ENCODE measurements at places on chromosomes 2 and 18.
A peak's percentile ranks its signal among the peaks of the same experiment; 100 is the strongest.

GRCh38 chr2:236176417-236176816, 8.2 kb upstream of the GBX2 start:
- DNase-seq = peak; percentile 22

- no peak for DNase-seq
Observed at GRCh38 chr2:71798266-71799012, 345.1 kb downstream of the DYSF start.

- peak; percentile 31 for DNase-seq
Observed at GRCh38 chr2:183522489-183523266, 398.4 kb downstream of the NUP35 start.

DNA sequence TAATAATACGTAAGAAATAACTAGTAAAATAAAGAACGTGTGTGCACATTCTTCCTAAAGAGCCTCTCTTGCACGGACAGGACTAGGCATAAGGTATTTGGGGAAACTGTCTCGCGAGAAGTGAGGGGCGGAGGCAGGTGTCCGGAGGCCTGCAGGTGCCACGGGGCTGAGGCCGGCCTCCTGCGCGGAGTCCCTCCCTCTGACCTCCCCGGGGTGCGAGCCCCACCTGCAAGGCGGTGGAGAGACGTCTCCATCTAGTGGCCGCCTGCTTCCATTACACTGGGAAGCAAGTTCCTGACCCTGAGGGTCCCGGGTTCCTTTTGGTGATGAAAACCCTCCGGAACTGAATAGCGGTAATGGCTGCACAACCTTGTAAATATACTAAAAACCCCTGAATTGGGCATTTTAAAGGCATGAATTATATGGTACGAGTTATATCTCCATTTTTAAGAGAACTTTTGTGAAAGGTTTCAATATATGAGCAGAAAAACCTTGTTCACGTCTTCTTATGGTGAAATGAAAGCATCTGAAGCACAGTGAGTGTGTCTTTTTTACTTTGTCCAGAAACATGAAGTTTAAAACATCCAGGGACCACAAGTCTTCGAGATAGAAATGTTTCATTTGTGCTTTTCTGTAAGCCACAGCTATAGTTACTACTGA, 35.5 kb upstream of the CTDP1 start:
- peak; percentile 39 for DNase-seq

DNA sequence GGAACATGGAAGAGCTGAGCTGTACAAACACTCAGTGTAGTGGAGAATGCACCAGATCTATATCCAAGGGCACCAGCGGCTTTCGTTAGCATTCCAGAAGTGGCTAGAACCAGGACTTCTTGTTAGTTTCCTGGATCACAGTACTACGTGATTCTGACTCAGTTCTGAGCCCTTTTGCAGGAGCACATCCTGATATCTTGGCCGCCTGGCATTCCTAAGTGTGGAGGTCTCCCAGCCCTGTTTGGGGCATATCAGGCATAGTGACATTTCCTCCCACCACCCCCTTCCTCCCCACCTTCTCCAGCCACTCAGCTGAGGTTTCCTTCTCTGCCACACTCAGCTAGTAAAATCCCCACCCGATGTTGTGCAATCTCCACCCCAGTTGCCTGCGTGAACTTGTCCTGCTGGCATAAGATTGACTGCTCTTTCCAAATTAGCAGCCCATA, 63.4 kb downstream of the BMP10 start:
- no peak for DNase-seq

DNA sequence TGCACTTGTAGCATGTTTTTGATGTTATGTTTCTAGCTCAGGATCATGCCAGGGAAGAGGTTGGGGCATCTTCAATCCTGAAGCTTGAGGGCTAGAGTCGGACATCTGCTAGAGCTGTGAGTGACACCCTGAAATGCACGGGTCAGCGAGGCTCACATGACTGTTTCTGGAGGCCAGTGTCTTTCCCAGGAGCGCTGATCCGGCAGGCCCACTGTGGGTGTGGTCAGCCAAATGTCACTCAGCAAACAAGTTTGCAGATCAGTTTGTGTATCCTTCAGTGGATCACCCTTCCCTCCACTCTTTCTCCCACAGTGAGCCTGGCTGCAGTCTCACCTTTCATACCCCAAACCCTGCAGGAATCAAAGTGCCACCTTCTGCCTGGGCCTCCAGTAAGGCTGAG, 23.0 kb upstream of the ARHGEF4 start:
- no peak for DNase-seq

DNA sequence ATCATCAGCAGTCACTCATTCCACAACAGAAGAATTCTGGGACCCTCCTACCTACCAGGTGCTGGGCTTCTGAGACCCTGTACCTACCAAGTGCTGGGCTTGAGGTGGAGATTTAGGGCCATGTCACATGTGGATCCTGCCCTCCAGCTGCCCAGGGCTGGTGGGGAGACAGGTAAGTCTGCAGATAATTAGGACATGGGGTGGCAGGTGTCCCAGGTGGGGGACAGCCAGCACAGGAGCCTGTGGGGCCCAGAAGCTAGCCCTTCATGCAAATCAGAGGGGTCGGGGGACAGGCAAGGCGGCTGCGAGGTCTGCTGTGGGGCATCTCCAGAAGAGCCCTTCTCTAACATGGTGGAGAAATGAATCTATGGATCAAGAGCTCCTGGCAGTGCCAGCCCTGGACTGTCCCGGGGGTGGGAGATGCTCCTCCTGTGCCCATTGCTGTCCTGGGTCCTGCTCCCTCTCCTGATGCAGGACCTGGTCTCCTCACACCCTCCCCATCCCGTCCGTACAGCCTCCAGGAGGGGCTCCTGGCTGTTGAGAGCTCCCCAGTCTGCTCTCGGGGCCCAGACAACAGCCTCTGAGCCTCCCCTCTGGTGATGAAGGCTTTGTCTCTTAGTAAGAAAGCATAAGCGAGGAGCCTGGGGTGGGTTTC, 106.3 kb upstream of the GLI2 start:
- no peak for DNase-seq

GRCh38 chr18:44683556-44683955, 2.9 kb downstream of the SETBP1 start:
- DNase-seq = peak; percentile 48

DNA sequence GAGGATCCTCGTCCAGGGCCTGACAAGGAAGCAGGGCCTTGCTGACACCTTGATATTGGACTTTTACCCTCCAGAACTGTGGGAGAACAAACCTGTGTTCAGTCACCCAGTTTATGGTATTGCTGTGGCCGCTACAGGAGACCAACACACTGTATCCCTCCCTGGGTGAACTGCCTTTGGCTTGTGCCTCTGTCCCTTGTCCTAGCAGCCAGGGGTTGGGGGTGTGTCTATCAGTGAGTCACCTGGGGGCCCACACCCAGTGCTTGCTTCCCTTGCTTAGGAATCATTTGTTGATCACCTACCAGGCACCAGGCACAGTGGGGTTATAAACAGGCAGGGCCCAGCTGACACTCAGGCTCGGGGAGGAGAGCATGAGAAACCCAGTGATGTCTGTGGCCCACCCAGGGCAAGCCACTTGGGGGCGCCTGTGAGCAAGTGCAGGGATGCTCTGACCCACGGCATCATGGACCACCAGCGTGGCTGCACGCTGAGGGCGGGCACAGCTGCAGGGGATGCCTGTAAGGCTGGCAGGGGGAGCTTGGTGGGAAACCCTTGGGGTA, 17.1 kb downstream of the TMEM185B start:
- DNase-seq = no peak

- DNase-seq = no peak
Observed at GRCh38 chr2:122138561-122138960, 383.1 kb downstream of the TSN start.

DNA sequence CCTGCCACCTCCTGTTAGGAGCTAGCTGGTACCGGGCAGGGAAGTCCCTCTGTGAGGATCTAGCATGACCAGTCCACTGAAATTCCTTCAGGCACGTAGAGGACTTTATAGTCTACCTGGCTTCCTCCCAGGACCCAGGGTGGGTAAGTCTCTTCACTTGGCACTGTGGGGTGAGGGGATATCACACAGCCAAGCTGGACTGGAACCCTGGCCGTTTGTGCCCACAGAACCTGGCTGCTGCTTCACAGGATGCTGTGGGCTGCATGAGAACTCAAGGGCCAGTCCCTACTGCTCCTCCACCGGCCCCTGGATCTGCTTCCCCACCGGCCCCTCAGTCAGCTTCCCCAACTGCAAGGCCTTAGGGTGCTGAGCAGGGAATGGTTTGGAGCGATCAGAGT, 35.8 kb downstream of the HS1BP3 start:
- no peak for DNase-seq

- DNase-seq = no peak
Observed at GRCh38 chr2:31555967-31556706, 24.6 kb downstream of the SRD5A2 start.

DNA sequence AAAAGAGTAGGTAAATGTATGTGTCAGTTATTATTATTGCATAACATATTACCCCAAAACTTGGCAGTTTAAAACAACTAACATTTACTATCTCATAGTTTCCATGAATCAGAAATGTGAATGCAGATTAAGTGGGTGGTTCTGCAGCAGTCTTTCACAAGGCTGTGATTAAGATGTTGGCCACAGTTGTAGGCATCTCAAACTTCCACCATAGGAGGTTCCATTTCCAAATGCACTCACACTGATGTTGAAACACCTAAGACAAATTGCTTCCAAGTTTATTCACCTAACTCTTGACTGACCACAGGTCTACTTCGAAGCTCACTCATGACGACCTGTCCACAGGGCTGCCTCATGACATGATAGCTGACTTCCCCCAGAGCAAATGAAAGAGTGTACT, 360.8 kb downstream of the GRB14 start:
- peak; percentile 4 for DNase-seq

DNA sequence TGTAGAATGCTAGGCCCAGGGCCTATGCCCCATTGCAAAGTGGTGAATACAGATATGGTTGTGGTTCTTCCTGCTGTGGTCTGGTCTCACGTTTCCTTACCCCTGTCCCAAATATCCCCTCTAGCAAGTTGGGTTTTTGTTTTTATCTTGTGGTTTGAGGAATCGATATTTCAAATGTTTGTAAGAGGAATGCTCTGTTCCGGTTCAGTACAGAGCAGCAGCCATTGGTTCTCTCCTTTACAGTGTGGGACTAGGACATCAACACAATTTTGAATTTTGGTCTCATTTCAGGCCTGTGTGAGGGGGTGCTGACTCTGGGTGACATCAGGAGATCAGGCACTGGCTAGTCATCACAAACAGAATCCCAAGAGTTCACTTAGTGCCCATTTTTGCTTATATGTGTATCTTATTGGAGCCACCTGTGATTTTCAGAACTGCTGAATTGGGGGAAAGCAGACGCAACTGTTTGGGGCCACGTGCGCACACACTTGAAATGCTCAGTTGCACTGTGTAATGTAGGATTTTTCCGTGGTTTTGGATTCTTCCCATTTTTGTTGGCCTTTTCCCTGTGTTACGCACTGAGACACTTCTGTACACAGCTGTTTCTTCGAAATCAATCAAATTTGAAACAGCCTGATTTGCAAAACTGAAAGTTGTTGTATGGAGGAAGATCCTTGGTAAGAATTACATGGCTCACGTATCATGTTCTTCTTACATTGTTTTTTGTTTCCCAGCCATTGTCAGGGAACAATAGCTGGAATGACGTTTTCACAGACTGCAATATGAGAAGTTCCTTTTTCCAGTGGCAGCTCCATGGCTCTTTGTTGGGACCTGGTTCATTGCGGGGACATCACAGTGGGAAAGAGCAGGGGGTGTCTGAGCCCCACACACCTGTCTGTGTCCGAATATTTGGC, 8.6 kb downstream of the SH3BP4 start:
- DNase-seq = peak; percentile 71

GRCh38 chr2:168034616-168035015, 212.8 kb downstream of the STK39 start:
- DNase-seq = no peak

- DNase-seq = peak; percentile 37
Observed at GRCh38 chr2:163662141-163662780, 73.5 kb downstream of the FIGN start.

DNA sequence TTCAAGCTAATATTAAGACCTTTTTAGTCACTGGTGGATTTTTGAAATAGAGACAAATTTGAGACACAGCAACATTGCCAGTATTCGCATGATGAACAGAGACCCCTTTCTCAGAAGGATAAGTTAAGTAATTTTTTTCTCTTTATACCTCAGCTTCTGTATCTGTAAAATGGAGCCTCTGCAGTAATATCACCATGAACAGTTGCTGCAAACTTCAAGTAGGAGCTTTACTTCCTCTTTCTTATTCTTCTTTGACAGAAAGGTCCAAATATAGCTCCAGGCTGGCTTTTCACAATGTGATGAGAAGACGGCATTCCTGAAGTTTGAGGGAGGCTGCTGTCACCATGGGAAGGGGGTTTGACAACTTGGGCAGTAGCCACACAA, 158.7 kb downstream of the TDRD15 start:
- DNase-seq = no peak

DNA sequence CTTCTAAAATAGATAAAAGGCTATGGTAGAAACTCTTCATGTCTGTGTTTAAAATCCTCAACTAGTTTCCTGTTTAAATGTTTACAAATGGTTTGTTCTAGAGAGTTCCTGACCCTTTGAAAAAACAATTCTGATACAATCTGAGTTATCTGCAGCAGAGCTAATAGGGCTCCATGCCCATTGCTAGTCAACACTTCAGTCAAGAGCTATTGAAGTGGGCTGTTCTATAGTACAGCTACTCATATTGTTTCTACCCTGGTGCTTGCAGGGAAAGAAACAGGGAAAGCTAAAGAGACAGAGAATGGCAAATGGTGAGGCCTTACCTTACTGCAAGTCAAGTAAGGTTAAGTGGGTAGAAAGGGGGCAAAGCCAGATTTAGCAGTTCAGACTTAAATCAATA, 112.3 kb upstream of the CAVIN2 start:
- DNase-seq = no peak

DNA sequence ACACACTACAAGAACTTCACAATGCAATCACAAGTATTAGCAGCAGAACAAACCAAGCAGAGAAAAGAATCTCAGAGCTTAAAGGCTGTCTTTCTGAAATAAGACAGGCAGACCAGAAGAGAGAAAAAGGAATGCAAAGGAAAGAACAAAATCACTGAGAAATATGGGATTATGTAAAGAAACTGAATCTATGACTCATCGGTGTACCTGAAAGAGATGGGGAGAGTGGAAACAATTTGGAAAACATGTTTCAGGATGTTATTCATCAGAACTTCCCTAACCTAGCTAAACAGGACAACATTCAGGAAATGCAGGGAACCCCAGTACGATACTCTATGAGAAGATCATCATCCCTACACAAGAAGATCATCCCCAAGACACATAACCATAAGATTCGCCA, 499.0 kb upstream of the CHAC2 start:
- no peak for DNase-seq

DNA sequence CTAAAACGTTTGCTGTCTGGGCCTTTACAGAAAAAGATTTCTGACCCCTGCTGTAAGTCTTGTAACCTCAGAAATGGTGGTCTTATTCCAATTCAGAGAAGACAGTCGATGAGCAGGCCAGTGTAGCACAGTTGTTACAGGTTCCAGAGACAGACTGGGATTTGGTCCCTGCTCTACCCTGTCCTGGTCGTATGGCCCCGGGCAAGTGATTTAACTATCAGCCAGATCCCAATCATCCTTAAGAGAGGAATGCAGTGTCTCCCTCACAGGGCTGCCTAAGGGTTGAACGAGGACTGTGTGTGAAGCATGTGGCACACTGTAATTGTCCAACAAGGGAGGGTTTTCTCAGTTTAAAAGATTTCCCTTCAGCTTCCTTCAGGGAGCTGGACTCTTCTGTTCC, 47.2 kb downstream of the HK2 start:
- no peak for DNase-seq

- peak; percentile 46 for DNase-seq
Observed at GRCh38 chr2:33518929-33519328, 42.5 kb downstream of the RASGRP3 start.
